Body of pancreas (tissue), 4 donors: ENCODE measurements at places on chromosomes 2 and 18. TPM values are rescaled to one million over a fixed set of nuclear protein-coding genes. Genes with fewer than 3 reads are reported as not detected.

CIB4 gene
- not detected for total RNA-seq

- DNase-seq, result no peak
Measured at GRCh38 chr2:210611466-210611865, 55.1 kb downstream of the CPS1 start.

IKZF2 gene
- 1.3 TPM for total RNA-seq

COLEC11 gene
- 11.5 TPM for total RNA-seq

DNA sequence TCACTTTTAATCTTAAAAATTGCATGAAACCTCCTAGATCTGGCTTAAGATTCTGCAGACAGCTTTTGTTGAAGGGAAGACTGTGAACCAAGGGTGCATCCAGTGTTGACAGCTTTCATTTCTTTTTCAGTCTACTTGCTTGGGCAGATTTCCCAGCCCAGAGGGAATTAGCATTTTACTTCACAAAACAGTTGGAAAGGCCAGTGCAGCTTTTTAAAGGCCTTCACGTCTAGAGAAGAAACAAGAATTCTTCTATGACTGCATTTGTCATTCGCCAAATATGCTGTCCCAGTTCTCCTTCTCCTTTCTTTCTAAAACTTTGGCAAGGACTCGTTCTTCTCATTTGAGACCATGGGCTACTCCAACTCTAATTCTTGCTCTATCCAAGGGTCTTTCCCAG lies 17.4 kb downstream of the NTSR2 start:
- DNase-seq, result no peak

GRCh38 chr18:67385455-67385854 lies 131.1 kb downstream of the DSEL start:
- DNase-seq, result no peak

DNA sequence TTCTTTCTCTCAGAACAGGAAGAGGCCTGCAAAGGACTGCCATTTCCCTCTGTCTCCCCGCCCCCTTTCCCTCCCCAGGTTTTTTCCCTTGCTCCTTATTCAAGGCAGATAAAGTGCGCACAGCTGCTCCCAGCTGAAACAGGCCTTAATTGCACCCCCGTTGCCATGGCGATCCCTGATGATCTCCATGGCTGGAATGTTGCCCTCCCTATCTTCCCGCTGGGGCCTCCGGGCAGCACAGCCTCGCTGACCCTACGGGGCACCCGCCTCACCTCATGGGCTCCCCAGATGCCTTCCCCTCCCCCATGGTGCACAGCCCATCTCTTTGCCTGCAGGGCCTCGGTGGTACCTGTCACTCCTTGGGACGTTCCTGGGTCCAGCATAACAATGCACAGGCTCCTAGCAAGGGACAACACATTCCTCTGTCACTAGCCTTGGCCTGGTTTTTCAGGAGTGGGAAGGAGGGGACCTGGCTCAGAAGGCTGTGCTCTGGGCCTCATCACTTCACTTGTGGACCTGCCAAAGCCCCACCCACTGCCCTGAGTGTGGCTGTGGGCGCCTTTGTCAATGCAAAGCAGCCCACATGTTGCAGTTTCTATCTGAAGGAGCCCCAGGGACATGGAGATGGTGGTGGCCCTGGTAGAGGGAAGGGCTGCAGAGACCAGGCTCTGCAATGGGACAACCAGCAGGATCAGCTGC lies 115.0 kb downstream of the CELF4 start:
- peak; percentile 24 for DNase-seq

DNA sequence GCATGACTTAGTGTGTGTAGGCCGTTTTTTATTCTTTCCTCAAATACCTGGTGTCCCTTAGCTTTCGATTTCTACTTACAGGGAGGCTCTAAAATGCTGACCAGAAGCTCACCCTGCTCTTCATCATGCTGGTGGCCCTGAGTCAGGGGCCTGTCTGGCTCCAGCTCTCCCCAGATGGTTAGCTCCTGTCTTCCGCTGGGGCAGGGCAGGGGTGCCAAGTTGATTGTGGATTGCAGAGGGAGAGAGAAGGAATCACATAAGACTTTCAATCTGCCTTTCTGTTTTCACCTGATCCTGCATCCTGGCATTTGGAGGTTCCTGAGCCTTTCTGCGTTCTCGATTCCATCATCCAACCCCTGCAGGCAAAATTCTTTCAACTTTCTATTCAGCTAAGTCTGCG lies 4.2 kb downstream of the CIB4 start:
- no peak for DNase-seq

GRCh38 chr18:45197526-45197970 lies 417.7 kb upstream of the SLC14A2 start:
- DNase-seq, result no peak

GRCh38 chr2:31053929-31054782 lies 84.1 kb downstream of the GALNT14 start:
- no peak for DNase-seq

PSMA8 gene
- not detected for total RNA-seq

GRCh38 chr2:232633413-232634205 lies at the start of gene EFHD1:
TSS of gene EFHD1 (plus strand) at chr2:232633604. CDS start at chr2:232633705, 101 bp downstream.
- DNase-seq, result peak; percentile 71

AGAP1 gene
- 32.6 TPM for total RNA-seq

TSPYL6 gene
- not detected for total RNA-seq

DNA sequence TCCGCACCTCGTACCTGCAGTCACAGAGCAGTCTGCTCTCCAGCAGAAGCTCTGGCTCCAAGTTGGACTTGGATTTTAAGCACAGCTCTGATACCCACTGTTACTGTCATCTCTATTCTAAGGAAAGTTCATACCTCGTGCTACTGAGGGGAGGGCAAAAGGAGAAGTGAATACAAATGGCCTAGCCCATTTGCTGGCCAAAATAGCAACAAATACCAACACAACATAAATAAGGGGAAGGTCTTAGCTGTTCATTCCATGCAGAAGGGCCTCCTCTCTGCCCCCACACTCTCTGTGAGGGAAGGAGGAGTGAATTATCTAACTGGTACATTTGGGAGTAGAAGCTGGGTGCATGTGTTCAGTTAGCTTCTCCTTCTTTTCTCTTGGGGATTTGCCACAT lies 739.4 kb upstream of the RAB6C start:
- DNase-seq, result no peak

- no peak for DNase-seq
Measured at GRCh38 chr2:60445684-60446179, 107.7 kb downstream of the BCL11A start.

DNA sequence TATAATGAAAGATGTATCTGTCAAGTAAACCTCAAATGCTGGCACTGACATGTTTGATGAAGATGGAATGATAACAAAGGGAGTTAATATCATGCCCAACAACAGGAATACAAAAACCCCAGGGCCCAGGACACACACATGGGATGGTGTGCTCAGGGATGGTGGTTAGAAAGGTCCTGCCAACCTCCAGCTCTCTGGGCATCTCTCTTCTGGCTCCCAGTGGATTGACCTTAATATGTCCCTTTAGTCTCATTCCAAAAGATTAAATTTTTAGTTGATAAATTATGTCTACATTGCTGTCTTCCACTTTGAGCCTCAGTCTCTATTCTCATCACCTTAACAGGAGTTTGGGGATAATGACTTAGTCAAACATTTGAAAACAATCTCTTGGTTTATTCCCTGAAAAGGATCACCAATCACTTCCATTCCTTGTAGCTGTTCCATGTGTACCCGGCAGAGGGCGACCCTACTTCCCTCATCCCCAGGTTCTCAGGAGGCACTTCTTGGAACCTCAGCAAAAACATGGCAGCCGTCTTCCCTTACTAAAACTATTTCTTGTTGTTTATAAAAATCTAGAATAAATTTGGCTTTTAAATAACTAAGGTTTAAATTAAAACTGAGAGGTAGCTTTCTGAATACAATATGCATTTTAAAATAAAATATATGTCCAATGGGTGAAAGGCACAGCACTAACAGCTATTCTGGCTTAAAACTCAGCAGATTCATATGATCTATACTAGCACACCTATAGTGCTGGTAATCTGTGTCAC lies 29.6 kb downstream of the MCEE start:
- peak; percentile 69 for DNase-seq

KLF7 gene
- 9.3 TPM for total RNA-seq

IMPA2 gene
- 446 TPM for total RNA-seq

DNA sequence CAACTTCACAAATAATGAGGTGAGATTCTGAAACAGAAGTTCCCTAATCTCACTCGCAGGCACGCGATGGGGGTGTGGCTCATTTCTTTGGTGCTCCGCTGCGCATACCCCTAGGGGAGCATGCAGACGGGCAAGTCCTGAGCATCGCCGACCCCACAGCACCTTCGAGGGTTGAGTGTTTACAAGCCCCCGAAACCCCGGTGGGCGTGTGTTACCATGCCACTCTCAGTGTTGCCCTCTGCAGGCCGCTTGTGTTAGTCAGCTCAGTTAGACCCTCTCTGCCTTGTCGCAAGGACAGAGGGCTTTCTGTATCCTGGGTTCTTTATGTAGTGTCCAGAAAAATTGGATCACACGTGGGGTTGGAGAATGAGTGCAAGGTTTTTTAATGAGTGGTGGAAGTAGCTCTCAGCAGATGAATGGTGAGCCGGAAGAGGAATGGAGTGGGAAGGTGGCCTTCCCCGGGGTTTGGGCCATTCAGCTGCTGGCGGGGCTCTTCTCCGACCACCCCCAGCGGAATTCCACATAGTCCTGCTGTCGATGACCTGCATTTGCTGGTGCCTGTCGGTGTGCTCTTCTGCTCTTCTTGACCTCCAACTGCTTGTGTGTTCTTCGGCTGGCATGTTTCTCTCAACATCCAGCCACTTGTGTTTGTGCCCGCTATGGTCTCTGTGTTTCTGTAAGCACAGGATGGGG lies 191.3 kb downstream of the RPRM start:
- peak; percentile 36 for DNase-seq

GRCh38 chr18:2884706-2885285 lies 38.0 kb downstream of the EMILIN2 start:
- DNase-seq, result no peak

- DNase-seq, result no peak
Measured at GRCh38 chr2:224085811-224086210, 46.7 kb upstream of the SERPINE2 start.

GRCh38 chr18:46725310-46725709 lies 31.5 kb downstream of the ST8SIA5 start:
- no peak for DNase-seq

RUFY4 gene
- total RNA-seq, result not detected

TMEM247 gene
- total RNA-seq, result not detected

GRCh38 chr2:208781166-208781565 lies 374.6 kb downstream of the PTH2R start:
- DNase-seq, result no peak

GRCh38 chr2:92072461-92073035 lies 2798.7 kb upstream of the TEKT4 start:
- DNase-seq, result peak; percentile 3

GRCh38 chr2:8364668-8365067 lies 317.2 kb upstream of the ID2 start:
- no peak for DNase-seq

DNA sequence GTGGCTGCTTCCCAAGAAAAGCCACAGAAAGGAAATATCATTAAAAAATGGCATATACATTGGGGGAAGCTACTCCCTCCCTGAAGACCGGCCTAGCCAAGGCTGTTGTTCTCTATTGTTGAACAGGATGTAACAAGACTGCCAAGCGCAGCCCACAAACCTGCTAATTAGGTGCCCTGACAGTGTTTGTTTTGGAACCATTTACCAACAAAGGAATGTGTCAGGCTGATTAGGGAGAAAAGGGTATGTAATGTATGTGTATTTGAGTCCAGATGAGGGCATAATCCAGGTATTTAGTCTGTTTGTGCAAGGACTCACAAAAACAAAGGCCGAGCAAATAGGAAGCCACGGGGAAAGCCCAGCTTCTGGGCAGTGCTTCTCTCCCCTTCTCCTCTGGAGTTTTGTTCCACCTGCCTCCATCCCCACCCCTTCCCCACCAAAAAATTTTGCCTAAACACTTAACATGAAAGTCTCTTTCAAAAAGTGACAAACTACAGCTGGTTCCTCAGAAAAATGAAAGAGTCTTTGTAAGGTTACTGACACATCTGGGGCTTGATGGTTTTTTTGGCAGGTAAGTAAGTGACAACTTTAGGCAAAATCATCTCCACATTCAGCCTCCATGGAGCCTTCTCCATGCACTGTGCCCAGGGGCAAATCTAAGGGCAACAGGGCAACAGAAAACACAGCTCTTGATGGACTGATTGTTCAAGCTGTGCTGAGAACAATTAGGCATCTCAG lies 78.3 kb upstream of the FZD5 start:
- peak; percentile 86 for DNase-seq

DNA sequence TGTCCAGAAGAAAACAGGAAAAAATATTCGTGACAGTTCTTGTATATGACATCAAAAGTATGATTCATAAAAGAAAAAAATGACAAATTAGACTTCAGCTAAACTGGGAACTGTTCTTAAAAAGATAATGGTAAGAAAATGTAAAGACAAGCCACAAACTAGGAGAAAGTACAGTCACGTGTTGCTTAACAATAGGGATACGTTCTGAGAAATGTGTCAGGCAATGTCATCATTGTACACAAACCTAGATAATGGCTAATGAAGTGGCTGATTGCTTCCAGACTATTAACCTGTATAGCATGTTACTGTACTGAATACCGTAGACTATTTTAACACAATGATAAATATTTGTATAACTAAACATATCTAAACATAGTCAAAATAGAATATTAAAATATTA lies 35.9 kb upstream of the CTIF start:
- no peak for DNase-seq

DNA sequence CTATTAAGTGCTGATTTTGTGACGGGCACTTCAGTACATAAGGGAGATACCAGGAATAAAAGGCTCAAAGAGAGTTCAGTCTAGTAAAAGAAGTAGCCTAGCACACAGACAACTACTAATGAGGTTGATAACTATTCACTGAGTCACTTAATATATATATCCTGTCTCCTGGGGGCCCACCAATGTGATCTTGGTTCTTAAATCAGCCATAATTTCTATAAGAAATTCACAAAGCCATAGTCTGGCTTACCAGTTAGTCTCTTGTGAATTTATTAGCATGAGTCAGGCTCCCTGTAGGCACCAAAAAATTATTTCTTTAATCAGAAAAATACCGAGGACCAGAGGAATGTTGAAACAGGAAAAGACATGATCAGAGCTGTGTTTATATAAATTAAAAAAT lies 10.4 kb downstream of the KCNE4 start:
- DNase-seq, result no peak

ZEB2 gene
- total RNA-seq, result 24.6 TPM
